ENCODE measurements at places on chromosomes 7 and 10. TPM values are rescaled to one million over a fixed set of nuclear protein-coding genes. Genes with fewer than 3 reads are reported as not detected.
A peak's percentile ranks its signal among the peaks of the same experiment; 100 is the strongest.

Gene CNTNAP2
- total RNA-seq: 5.4 TPM

DNA sequence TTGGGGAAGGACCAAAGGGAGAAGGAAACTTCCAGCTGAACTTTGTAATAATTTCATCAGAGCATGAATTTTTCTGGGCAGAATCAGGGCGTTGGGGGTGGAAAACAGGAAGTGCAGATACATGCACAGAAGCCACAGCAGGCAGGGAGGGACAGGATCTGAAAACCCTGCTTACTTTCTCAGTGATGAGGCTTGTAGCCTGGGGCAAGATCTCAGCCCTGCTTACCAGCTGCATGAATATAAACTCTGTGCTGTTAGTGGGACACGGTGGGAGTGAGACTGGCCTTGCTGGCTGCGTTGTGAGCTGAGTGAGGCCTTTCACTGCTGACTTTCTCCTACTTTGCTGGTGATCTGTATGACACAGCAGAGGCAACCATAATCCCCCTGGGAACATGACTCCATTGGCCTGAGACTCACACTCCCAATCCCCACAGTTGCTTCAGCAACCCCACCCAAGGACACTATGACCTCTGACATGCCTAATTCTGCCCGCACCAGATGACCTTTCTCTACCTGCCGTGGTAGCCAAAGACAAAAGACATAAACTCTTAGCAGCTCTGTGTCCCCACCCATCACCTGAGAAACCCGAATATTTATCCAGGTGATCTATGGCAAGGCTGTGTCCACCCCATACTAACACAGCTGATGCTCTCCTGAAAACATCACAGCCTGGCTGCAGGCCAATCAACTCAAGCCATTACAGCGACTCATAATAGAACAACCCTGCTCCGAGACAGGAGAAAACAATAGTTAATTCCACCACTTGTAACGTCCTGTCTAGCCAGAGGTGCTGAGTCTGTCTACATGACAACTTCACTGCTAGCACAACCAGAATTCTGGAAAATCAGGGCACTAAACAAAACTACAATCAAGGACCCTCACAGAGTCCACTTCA lies 190.7 kb upstream of the CHRM2 start:
- no peak for DNase-seq

GRCh38 chr7:140562926-140563481 lies 77.6 kb downstream of the DENND2A start:
- no peak for DNase-seq

DNA sequence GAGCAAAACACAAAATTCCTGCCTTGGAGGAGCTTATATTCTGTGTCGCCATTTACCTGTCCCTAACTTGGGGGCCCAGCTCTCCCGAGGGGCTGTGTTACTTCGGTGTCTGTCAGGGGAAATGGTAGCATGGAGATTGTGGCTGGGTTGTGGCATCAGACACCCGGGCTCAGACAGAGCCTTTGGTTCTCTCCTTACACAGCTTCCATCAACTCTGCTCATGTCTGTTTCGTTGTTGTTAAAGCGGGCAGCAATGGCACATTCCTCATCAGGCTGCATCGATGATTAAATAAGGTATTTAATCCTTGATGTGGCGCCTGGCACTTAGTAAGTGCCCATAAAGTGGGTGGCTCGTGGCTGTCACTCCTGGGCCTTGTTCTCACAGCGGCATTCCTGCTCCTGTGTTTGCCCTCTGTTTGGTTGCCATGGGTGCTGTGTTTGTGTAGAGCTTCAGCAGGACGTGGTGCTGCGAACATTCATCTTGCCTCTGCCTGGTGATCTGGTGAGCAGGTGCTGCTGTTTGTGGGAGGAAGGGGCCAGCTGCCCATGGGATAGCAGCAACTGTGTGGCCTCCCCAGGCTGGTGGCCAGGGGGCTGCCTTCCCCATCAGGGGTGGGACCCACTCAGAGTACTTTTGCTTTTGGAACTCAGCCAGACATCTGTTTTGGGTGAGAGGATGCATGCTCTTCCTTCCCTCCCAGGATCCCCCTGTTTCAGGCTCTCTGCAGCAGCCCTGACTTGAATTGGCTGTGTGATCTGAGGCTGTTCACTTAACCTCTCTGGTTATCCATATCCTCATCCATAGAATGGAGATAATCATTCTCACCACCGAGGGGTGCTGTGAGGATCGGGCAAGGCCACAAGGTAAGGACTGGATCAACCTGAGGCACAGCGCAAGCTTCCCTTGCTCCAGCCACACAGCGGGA lies 207.2 kb upstream of the SVIL start:
- DNase-seq: peak; percentile 33

DNA sequence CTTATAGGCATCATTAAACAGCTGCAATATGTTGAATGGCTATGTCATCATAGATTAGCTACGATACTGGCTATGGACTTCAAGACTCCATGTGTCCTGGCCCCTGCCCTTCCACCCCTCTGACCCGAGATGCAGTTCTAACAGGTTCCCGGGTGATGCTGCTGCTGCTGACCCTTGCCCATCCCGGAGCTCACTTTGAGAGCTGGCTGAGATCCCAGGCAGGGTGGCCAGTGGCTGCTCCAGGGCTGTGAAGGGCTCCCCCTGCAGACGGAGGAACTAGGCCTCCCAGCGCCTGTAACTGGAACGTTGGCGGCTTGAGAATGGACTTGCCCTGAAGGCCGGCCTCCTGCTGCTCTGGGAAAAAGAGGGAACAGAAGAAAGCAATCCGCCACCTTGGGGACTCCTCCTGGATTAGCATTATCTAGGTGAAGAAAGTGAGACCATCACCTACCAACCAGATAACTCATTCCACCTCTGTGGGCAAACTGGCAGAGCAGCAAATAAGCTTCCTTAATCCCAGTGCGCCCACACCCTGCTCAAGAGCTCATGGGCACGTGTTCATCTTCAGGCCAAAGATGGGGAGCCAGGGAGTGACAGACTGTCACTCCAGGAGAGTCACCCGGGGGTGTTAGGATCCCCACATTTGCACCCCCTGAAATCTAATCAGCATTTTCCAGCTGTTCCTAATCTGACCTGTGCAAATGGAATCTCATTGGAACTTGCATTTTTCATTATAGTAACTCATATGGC lies 56.8 kb downstream of the PARP12 start:
- peak; percentile 77 for DNase-seq

GRCh38 chr7:158492367-158492764 lies 95.3 kb downstream of the PTPRN2 start:
- DNase-seq: no peak

Gene LIPF
- total RNA-seq: not detected

DNA sequence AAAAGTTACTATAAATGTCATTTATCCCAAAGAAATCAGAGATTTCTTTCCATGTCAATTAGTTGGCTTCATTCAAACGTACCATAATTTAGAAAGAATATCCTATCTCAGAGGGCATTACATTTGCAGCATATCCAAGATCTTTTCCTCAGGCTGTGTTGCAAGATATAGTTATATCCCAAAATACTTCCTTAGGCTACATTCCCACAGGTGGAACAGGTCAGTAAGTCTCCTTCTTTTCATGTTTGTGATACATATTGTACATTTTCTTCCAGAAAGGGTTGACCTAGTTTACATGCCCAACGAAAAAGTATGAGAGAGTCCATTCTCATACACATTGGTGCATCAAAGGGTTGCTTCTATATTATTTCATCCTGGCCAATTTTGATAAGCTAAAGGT lies 26.9 kb upstream of the VWA2 start:
- DNase-seq: no peak

GRCh38 chr10:24694086-24694485 lies 29.6 kb downstream of the ARHGAP21 start:
- DNase-seq: no peak

- DNase-seq: no peak
These were observed 248.6 kb upstream of the TCERG1L start for GRCh38 chr10:131560166-131560565.

GRCh38 chr10:64506963-64507362 lies 985.8 kb downstream of the REEP3 start:
- no peak for DNase-seq

GRCh38 chr7:47992446-47992845 lies 13.0 kb upstream of the HUS1 start:
- no peak for DNase-seq

Gene STEAP1B
- 5.6 TPM for total RNA-seq

Gene ITGB8
- total RNA-seq: 0.69 TPM

DNA sequence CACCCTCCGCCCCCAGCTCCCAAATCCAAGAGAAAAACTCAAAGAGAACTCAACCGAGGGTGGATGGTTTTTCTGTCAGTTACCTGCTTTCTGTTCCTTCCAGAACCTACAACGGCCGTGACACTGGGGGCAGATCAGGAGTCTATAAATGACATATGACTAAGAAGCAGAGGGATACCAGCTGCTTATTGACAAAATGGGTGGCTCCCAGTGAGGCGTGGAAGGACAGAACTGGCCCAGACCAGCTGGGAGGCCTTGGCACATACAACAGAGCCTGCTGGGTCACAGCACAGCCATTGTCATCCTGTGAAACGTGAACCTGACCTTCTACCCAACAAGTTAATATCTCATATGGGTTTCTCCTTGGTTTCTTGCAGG lies 84.3 kb upstream of the ADRB1 start:
- DNase-seq: no peak

Gene RASA4
- total RNA-seq: 20.4 TPM

DNA sequence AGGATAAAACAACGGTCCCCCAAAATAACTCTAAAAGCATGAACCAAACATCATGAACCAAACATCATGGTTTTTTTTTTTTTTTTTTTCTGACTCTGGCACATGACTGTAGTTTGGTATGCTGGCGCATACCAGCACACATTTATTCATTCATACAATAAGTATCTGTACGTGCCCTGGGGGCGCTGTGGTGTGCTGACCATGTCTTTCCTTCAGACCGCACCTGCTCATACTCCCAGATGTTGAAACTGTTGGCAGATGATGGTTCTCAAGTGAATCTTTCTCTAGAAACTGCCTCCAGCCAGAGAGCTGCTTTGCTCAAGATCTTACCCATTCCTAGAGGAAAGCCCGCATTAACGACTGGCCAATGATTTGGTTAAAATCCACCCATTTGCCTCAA lies 114.7 kb upstream of the ANKRD30A start:
- no peak for DNase-seq

Gene LIPJ
- total RNA-seq: not detected

Gene PKD1L1
- 4.8 TPM for total RNA-seq

Gene CTAGE8
- total RNA-seq: 0.80 TPM

GRCh38 chr7:13841284-13841683 lies 148.2 kb downstream of the ETV1 start:
- no peak for DNase-seq

Data from endothelial cell (in vitro differentiated cells).